ENCODE measurements at places on chromosomes 2 and 18.

- DNase-seq: no peak
Observed at GRCh38 chr18:46320297-46320696, 216.1 kb downstream of the HAUS1 start.

- DNase-seq: peak; percentile 37
Observed at GRCh38 chr2:25587361-25587760, 86.0 kb downstream of the DTNB start.

GRCh38 chr2:177588671-177589070, 196.1 kb downstream of the AGPS start:
- peak; percentile 14 for DNase-seq

GRCh38 chr2:196719110-196719872, 79.8 kb downstream of the CCDC150 start:
- DNase-seq: peak; percentile 92

DNA sequence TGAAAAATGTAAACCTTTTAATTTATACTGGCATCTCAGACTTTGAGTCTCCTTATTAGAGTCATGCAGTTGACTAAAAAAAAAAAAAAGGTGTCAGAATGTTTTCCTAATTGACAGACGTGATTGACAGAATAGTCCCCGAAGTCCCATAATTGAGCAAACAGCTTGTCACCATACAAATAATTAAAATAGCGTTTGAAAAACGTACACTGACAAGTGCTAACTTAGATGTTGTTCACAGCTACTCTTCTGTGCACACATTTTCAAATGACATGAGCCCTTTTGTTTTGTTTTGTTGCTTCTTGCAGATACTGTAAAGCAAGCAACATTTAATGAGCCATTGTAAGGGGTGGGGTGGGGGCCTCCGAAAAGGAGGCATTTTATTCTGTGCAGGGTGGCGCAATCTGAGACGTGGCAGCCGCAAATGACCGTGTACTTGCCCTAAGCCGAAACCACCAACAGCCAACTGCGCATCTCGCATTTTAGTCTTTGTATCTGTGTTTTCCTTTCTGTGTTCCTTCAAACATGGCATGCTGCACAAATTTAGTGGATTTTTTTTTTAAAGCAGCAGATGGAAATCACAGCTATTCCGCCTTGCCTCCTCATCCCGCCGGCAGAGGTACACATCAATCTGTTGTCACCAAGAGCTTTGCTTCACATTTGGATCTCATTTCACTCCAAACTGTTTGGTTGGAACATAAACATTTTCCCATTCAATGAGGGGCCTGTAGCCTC, 52.4 kb downstream of the LPIN1 start:
- no peak for DNase-seq

- DNase-seq: no peak
Observed at GRCh38 chr2:150428641-150429040, 58.8 kb downstream of the RND3 start.

All from fibroblast of mammary gland (primary cell).